Stimulated activated CD4-positive, alpha-beta T cell treated with anti-CD3 and anti-CD28 coated beads, Interleukin-4, amount 100 ng/mL, for 24 hours (primary cell): ENCODE measurements at places on chromosomes 16 and 17.

- no peak for DNase-seq
Observed at GRCh38 chr17:70503449-70503848, 334.1 kb downstream of the KCNJ2 start.

DNA sequence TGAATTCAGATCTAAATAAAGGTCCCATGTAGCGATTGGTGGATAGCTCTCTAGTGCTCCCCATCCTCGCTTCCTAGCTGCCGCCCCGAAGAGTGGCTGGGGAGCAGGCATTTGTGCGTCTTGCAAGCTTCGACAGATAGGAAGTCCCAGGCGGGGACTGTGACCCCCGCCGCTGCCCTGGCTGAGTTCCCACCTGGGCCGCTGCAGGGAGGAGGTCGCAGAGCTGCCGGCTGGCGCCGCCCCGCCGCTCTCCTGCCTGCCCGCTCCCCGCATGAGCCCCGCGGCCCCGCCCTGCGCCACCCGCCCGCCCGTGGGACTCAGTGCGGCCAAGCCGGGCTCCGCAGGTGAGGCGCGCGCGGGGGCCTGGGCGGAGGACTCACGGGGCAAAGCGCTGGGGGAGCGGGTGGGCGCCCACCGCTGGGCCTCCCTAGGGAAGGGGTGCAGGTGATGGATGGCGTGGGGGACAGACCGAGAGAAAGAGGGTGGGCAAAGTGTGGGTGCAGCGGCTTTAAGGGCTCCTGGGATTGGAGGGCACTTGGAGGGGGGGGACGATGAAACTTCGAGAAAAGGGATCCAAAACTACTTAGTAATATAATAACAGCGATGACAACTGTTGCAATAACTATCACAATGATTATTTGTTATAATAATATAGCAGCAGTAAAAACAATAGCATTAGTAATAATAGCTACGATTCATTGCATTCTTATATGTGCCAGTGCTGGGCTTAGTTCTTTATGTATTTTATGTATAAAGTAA is at the start of gene OTOA:
Gene OTOA (plus strand): TSS at position 80 of the 759 bp plus-strand sequence. CDS start 14,547 bp downstream, outside the sequence.
- no peak for DNase-seq

DNA sequence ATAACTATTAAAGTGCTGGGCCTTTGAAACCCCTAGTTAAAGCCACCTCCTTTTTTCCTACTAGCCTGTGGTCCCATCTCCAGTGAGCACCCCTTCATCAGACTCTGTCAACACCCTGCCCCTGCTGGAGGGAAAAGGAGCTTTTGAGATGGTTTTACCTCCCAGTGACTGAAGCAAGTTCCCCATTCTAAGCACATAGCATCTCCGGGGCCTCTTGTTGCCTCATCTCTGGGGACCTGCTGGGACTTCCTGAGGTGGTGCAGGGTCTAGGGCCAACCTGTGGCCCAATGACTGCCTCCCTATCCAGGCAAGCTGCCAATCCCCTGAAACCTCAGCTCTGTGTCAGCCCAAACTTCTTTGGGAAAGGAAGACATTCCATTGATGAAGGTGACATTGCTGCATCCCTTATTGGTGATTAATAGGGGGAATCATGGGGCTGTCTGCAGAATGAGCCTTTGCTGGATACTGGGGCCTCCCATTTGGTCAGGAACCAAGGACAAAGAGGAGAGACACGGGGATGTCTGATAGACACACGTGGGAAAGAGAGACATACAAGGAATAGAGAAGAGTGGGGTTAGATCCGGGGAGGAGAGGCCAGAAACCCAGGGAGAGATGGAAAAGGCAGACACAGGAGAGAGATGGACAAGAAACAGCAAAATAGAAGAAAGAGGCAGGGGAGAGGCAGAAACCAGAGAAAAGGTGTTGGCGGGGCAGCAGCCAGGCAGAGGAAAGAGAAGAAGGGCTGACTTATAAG is 2.4 kb downstream of the C1QL1 start:
- no peak for DNase-seq

DNA sequence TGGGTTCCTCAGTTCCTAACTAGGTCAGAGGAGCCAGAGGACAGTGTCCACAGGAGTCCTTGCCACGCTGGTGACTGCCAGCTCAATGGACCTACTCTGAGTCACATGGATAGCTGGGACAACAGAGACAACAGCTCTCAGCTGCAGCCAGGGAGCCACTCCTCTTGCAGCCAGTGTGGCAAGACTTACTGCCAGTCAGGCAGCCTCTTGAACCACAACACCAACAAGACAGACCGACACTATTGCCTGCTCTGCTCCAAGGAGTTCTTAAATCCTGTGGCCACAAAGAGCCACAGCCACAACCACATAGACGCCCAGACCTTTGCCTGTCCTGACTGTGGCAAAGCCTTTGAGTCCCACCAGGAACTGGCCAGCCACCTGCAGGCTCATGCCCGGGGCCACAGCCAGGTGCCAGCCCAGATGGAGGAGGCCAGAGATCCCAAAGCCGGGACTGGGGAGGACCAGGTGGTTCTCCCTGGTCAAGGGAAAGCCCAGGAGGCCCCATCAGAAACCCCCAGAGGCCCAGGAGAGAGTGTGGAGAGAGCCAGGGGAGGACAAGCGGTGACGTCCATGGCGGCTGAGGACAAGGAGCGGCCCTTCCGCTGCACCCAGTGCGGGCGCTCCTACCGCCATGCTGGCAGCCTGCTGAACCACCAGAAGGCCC is 6.7 kb downstream of the ZNF646 start:
- DNase-seq, result no peak

DNA sequence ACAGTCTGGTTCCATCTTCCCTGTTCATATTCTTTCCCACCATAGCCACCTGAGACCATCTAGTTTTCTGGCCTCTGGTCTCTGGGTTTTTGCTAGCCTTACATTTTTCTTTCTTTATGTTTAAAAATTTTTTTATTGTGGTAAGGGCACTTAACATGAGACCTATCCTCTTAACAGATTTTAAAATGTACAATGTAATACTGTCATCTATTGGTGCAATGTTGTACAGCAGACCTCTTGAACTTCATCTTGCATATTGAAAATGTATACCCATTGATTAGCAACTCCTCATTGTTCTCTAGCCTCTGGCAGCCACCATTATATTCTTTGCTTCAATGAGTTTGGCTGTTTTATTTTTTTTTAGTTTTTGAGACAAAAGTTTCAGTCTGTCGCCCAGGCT is 39.2 kb downstream of the ITGAM start:
- no peak for DNase-seq

- DNase-seq, result peak; percentile 82
Observed at GRCh38 chr16:31105677-31106213, 2.4 kb upstream of the BCKDK start.

GRCh38 chr16:86457501-86458148 is 52.7 kb upstream of the FOXF1 start:
- no peak for DNase-seq

DNA sequence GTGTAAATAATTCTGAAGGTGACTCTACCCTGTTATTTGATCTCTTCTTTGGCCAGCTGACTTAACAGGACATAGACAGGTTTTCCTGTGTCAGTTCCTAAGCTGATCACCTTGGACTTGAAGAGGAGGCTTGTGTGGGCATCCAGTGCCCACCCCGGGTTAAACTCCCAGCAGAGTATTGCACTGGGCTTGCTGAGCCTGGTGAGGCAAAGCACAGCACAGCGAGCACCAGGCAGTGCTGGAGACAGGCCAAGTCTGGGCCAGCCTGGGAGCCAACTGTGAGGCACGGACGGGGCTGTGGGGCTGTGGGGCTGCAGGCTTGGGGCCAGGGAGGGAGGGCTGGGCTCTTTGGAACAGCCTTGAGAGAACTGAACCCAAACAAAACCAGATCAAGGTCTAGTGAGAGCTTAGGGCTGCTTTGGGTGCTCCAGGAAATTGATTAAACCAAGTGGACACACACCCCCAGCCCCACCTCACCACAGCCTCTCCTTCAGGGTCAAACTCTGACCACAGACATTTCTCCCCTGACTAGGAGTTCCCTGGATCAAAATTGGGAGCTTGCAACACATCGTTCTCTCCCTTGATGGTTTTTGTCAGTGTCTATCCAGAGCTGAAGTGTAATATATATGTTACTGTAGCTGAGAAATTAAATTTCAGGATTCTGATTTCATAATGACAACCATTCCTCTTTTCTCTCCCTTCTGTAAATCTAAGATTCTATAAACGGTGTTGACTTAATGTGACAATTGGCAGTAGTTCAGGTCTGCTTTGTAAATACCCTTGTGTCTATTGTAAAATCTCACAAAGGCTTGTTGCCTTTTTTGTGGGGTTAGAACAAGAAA is 5.1 kb downstream of the STH start:
- no peak for DNase-seq

- no peak for DNase-seq
Observed at GRCh38 chr16:84378567-84378966, 10.2 kb downstream of the ATP2C2 start.

GRCh38 chr17:80790981-80791742 is 200.5 kb upstream of the CHMP6 start:
- DNase-seq, result peak; percentile 19

DNA sequence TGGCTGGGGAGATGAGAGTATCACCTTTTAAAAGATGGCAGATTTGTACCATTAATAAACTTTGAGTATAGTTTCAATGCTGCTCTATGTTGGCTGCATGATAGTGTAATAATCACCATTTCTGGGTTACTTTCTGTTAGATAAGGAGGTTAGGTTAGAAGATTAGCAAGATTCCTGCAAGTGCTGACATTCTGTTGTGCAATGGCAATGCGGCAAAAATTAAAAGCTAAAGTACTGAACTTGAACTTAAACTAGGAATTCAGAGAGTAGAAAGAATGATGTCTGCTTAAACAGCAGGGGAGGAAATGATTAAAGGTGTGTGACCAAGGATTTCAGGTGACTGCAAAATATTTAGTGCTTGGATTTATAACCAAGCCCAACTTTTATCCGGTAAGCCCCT is 399.8 kb upstream of the MON1B start:
- no peak for DNase-seq
